ENCODE measurements at places on chromosomes 7 and 10.

GRCh38 chr10:54908019-54908418 is 107.0 kb upstream of the PCDH15 start:
- DNase-seq = no peak

DNA sequence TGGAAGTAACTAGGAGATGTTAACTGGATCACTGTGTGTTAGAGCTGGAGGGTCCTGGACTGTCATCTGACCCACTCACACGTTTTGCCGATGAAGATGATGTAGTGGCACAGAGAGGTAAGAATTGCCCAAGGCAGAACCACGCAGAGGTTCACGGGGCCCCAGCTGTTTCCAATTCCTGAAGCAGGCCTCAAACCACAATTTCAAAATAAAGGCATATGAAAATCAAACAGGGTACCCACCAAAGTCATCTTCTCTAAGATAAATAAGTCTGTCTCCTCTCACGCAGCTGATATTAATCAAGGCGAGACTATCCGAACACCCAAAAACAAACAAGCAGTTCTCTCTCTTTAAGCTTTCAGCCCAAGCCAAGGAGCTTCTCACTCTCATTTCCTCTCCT is 113.3 kb upstream of the JCAD start:
- DNase-seq = no peak

DNA sequence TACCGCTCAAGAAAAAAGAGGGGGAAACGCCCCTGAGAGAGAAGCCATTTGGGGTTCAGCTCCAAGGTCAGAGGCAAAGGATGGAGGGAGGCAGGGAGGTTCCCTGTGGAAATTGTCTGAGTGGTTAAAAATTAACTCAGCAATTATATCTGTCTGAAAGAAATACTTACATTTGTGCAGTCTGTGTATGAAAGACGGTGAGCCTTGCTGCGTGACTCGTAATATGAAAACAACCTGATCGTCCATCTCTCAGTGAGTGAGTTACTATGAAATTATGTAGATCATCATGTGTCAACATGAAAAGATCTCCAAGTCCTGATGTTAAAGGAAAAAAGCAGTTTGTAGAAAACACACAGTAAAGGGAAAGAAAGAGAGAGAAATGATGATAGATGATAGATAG is 67.2 kb upstream of the FAM204A start:
- DNase-seq = no peak

DNA sequence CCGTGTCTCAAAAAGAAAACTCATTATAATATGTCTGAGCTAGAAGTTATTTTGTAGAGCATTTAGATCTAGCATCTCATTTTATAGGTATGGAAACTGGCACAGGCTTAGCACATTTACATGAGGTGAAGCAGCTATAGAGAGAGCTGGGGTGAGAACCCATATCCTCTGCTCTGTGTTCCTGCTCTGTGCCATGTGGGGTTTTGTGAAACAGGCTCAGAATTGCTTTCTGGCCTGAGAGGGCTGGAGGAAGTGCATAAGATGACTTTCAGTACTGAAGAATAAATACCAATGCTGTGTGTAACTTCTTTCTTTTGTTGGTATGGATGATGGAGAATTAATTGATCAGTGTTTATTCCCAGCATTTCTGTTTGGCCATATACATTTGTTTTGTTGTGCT is 159.1 kb downstream of the LRRC4 start:
- DNase-seq = no peak

DNA sequence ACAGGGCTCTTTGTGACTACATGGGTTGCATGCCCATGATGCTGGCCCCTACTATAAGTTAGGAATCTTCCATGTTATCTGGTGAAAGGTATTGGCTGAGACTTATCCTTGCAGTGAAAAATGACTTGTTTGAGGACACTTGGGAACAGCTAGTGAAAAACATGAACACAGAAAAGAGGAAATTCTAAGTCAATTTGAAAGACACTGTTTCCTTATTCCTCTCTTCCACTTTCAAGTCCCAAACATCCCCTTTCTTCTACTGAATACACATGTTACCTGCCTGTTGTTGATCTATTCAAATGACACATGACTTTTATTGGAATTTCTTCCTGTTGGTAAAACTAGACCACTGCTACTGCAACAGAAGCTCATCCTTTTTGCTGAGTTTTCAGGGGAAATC is 29.5 kb upstream of the PRKCQ start:
- DNase-seq = no peak

DNA sequence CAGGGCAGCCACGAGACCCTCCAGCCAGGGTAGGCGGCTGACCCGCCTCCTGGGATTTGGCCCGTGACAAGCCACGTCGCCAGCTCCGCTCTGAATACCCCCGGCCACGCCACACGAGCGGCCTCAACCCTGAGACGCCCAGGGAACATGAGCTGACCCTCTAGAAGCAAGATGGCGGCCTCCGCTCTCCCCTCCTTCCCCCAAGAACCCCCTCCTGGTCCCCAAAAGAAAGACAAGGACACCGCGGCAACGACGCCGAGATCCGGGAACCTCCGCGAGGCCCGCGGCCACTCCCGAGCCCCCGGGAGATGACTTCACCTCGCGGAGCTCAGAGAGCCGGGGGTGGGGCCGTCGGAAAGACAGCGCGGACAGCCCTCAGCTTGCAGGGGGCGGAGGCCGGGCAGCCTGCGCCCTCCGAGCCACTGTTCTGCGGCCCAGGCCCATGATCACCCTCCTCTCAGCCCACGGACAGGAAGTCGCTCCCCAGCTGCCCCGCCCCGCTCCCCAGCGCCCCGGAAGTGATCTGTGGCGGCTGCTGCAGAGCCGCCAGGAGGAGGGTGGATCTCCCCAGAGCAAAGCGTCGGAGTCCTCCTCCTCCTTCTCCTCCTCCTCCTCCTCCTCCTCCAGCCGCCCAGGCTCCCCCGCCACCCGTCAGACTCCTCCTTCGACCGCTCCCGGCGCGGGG is at the start of gene RALA:
Gene RALA (plus strand): TSS at position 526 of the 685 bp plus-strand sequence. CDS start 63,096 bp downstream, outside the sequence.
- DNase-seq = peak; percentile 91

GRCh38 chr10:62373995-62374861 is at the start of gene ZNF365:
TSS of gene ZNF365 (plus strand) at chr10:62374369. CDS start at chr10:62376194, 1,825 bp downstream.
- DNase-seq = no peak

DNA sequence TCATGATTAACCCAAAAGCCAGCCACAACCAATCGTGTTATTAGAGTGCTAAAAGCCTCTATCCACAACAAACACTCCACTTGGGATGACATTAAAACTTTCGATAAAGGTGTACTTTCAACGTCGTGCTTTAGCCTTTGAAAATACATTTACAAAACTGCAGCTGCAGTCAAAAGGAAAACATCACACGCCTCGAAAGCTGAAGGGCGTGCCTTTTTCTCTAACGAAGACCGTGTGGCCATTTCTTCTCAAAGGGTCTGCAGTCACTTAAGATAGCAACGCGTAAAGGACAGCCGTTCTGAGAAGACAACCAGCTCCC is 1.1 kb downstream of the ARHGAP12 start:
- DNase-seq = no peak

DNA sequence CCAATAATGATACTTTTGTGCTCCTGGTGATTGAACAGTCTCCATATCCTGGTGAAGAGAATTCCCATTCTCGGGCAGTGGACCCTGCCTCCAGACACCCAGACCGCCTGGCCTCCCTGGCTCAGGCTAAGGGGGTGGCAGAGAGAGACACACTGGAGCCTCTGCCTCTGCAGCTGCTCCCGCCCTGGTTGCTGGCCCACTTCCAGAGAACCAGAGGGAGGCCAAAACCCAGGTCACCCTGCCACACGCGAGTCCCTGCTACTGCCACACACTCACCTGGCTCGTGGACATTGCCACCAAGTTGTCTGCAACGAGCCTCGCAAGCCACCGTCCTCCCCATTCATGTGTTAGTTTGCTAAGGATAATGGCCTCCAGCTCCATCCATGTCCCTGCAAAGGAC is 221.8 kb downstream of the HPSE2 start:
- DNase-seq = no peak

- DNase-seq = no peak
Measured at GRCh38 chr10:72893136-72893798, at the start of gene OIT3. TSS of gene OIT3 (plus strand) at chr10:72893739. CDS start at chr10:72893799, 60 bp downstream.

DNA sequence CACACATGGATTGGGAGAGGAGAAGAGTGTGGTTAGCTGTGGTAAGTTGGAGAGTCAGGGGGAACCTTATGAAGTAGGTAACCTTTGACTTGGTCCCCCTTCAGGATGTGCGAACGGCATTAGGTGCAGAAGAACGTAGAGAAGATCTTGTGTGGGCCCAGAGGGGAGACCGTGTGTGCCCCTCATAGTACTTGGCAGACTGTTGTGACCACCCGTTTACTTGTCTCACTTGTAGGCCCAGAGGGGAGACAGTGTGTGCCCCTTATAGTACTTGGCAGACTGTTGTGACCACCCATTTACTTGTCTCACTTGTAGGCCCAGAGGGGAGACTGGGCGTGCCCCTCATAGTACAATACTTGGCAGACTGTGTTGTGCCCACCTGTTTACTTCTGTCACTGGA is 2.6 kb downstream of the GTPBP4 start:
- no peak for DNase-seq

DNA sequence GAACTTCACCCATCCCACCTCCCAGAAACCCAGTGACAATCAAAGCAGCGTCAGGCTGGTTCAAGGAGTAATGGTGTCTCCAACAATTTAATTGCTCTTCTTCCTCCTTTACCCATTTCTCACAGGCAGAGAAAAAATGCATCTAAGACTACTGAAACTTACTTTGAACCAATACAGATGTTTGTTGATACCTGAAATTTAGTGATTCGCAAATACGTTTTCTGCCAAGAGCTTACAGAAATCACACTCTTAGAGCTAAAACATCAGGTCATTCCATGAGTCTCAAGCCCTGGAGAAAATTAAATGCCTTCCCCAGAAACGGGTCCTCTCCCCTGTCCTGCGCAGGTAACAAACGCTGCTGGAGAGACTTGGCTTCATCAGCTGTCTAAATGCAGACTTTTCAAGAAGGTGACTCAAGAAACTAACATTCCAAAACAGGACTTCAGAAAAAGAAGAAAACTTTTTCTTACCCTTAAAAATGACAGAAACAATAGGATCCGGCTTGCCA is 443 bp downstream of the MYOF start:
- DNase-seq = no peak

- DNase-seq = no peak
Measured at GRCh38 chr7:1536743-1537534, 6.4 kb downstream of the MAFK start.

GRCh38 chr10:18880530-18880929 is 168.1 kb upstream of the MALRD1 start:
- DNase-seq = no peak

- DNase-seq = no peak
Measured at GRCh38 chr10:117968354-117969182, 78.2 kb downstream of the RAB11FIP2 start.

Data from erythroblast (primary cell).